ENCODE measurements at places on chromosomes 12 and 14.

GRCh38 chr14:104049576-104050240, 35.8 kb upstream of the ASPG start:
- no peak for DNase-seq

DNA sequence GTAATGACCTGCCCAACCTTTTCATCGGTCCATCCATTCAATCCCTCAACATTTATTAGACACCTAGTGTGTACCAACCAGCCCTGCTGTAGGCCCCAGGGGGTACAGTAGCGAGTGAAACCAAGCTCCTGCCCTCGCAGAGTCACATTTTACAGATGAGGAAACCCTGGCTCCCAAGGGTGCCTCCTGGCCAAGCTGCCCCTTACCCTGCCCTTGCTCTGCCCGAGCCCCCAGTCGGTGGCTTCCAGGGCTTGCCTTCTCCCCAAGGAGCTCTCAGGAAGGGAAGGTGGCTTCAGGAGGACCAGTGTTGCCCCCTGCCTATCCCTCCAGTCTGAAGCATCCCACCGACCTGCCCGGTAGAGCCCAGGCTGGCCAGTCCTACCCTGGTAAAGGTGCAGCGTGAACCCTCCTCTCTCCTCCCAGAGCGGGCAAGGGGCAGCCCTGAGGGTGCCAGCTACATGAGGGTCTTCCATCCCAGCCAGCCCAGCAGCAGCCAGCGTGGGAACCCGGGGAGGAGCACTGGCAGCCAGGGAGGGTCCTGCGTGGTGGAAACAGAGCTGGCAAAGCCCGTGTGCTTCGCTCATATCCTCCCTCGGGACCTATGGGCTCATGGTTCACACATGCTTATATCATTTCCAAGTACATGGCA, 670 bp upstream of the BEGAIN start:
- DNase-seq: no peak

DNA sequence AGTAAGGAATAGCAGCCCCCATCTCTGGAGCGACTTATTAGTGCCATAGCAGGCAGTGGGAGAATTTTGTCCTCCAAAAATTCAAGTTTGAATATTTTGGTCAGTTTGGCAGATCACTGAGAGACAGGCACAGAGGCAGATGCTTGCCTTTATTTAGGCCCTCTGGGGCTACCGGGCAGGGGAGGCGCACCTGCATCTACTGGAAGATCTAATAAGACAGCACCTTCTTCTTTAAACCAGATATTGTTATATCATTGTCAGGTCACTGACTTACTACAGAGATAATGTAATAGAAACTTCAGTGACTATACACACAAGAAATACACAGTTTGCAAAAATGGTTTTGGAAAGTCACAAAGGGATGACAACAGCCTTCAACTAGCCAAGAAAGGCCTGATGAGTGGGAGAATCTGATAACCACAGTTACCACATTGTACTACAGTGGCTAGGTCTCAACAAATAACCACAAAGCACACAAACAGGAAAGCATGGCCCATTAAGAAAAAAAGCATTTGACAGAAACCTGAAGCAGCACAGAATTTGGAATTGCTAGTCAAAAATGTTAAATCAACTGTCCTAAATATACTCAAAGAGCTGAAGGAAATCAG, 56.8 kb downstream of the CDK17 start:
- DNase-seq: no peak

DNA sequence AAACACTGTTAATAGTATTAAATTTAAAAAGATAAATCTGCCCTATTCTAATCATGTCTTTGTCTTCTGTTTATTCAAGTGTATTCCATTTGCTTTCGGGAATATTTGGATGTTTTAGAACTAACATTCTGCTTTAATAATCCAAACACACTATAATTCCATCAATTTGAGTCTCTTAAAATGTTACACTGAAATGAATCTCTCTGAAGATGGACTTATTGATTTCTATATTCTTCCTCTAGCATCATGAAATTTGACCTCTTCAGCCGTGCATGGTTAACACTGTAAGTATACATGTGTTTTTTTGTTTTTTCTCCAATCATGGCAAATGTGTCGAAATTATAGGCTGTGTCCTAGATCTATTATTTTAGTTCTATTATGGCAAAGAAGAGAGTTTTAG, 339.2 kb downstream of the ACSS3 start:
- DNase-seq: no peak

DNA sequence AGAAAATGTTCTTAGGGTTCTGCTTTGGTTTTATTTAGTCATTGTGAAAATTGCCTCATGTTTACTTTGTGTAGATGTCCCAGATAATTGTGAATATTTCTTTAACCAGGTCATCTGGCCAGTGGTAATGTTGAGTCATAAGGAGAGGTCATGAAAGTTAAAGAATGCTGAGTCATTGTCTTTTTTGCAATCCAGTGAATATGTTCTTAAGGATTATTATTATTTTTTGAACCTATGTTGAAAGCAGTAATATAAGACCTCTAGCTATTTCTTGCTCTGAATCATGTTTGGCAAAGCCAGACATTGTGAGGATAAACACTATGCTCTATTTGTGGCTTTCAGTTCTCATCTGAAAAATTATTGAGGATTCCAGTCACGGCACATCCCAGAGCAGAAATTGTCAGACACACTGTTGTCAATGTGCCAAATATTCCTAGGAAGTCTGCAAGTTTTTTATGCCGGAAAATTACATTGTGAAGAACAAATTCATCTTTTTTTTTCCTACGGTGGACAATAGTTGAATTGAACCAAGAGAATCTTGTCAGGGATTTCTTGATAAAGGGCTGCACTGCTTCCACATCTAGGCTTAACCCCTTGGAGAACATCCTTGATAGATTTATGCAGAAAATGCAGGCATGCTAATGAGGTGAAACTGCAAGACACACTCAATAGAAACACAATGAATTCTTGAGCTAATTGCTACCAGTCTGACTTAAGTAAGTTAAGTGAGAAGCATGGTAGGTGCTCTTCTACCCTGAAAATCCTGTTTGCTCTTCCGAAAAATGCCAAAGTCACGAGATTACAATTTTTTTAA, 369.6 kb downstream of the ATP23 start:
- DNase-seq: no peak

DNA sequence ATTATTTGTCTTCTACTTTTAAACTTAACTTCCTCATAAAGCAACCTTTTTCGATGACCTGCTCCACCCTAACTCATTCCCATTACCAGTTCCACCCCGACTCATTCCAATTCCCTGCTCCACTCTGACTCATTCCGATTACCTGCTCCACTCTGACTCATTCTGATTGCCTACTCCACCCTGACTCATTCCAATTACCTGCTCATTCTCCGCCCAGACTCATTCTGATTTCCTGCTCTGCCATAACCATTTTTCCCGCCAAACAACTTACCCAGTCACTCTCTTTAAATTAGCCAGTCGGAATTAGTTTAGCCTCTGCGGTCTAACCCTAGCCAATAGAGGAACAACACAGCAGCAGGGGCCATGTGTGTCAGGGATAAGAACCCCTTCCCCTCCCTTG, 249.1 kb downstream of the DPY19L2 start:
- no peak for DNase-seq

DNA sequence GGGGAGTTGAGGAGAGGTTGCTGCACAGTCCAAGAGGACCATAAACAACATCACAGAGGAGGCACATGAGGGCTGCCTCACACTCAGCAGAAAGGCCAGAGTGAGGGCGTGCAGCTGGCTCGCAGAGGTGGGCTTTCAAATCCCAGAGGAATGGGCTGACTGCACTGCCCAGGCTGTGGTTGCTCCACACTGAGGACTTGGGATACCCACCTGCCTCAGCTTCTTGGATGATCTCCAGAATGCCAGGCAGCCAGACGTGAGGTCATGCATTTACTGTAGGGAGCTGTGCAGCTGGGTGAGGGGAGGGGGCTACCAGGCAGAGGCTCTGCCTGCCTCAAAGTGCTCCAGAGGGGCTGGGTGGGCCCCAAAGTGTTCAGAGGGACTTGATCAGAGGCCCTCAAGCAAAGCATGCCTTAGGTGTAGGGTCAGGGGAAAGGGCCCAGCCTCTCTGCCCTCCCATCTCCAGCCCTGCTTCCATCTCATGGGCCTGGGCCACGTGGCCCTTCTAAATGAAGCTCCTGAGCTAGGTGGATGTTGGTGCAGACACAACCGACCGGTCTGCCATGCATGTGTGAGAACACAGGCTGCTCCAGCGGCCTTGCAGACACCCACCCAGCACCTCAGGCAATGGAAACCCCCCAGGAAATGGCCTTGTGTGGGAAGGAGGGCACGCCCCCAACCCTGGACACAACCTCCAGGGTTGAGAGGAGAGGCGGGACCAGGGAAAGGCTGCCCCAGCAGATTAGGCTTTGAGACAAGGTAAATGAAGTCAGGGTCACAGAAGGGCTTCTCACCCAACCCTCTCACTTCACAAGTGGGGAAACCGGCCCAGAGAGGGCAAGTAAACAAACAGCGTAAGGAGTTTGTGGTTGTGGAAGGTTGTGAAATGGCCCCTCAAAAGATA, 90.8 kb downstream of the NTF3 start:
- no peak for DNase-seq

- DNase-seq: no peak
Measured at GRCh38 chr12:95318071-95318545, 100.5 kb downstream of the VEZT start.

DNA sequence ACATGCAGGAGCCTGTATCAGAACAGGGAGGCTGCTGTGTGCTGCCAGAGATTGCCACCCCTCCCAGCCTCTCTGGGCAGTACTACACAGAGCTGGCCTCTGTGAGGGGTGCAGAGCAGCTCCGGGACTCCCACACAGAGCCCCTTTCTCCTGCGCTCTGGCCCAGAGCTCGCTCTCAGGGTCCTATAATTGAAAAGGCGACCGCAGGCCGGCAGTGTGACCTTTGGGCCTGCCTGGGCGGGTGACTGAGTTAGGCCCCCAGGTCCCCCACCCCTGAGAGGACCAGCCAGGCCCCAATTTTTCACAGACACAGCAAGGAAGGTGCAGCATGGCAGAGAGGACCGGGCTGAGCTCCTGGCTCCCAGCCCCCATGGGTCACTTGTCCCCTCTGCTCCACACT, 136.4 kb downstream of the ZFP36L1 start:
- DNase-seq: no peak

GRCh38 chr12:94679554-94680195, 29.3 kb upstream of the TMCC3 start:
- DNase-seq: no peak

DNA sequence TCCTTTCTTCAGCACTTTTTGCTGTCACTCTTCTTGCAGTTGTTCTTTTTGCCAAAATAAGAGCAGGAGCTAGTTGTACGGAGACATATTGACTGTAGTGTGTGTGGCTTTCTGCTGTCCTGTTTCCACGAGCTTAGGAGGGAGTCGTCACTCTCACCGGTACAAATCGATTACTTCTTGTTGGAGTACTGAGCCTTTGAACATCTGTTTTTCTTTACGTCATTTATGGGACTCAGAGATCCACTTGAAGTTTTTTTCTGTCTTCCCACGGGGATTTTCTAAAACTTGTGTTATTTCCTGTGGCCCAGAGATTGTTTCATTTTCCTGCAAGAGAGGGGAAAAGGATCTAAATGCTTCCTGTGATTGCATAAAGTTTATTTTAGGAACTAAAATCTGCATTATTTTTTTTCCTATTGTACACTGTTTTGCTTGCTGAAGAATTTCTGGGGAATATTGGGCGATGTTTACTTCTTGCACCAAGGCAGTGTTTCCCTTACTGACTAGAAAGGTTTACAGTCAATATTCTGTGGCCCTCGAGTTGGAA, 199.8 kb upstream of the ARHGAP5 start:
- no peak for DNase-seq

DNA sequence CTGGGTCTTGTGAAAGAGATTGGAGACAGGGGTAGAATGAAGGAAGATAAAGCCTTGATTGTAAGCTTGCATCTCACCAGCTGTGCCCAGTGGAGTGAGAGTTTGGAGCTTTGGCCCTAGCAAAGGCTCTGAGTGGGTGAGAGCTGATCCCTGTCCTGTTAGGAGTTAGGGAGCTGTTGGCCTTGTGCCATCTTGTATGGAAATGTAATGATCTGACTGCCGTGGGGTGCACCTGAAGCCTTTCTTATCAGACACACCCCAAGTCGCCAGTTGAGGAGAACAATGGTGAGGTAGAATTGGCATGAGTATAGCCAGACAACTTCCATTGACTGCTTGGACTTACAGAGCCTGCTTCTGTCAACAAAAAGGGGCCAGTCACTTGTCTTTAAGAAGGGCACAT, 130.1 kb downstream of the PRKCH start:
- no peak for DNase-seq

GRCh38 chr12:75623631-75624154, 112.3 kb upstream of the KRR1 start:
- DNase-seq: no peak

DNA sequence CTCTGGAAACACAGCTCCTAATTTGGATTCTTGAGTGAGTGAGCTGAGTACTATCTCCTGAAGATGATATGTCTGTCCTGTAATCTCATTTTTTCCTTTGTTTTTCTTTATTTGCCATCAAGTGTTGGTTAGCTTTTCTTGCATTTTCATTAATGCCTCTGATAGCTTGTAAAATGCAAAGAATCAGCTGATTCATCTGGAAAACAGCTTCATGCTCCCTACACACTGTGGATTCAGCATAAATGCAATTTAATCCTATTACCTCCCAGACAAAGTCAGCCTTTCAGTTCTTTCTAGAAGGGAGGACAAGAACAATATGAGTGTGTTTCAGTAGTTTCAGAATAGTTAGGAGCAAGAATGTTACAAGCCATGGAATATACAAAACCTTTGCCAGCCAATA, 79.4 kb downstream of the DACT1 start:
- no peak for DNase-seq

GRCh38 chr12:1328391-1328790, 266.0 kb downstream of the FBXL14 start:
- DNase-seq: no peak

- no peak for DNase-seq
Measured at GRCh38 chr14:70121521-70121920, 67.2 kb downstream of the SLC8A3 start.

DNA sequence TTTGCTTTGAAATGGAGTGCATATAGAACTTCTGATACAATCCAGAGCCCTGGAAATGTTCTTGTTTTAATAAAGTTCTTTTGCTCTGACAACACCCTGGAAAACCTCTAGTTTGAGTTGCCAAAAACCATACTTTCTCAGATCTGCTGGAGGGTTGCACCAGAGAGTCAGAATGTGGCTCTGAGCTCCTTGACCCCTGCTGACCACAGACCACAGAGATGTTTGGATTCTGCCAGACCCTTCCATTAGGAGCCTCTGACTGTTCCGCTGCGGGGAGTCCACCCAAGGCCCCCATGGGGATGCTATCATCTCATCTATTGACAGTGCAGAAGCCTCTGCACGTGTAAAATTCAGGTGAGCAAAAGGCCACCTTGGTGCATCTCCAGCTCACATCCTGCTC, 332.6 kb downstream of the GLT1D1 start:
- no peak for DNase-seq
